ENCODE measurements at places on chromosomes 7 and 10. TPM values are rescaled to one million over a fixed set of nuclear protein-coding genes. Genes with fewer than 3 reads are reported as not detected.

RNF32 gene
- 2.3 TPM for total RNA-seq

TBATA gene
- total RNA-seq = not detected

PNLIP gene
- not detected for total RNA-seq

EIF4H gene
- total RNA-seq = 384 TPM

DENND2A gene
- not detected for total RNA-seq

ZNF365 gene
- total RNA-seq = not detected

HOXA2 gene
- not detected for total RNA-seq

GNGT1 gene
- not detected for total RNA-seq

TACC2 gene
- not detected for total RNA-seq

PRPS1L1 gene
- total RNA-seq = not detected

NUDT13 gene
- total RNA-seq = 0.91 TPM

COL13A1 gene
- total RNA-seq = not detected

EVX1 gene
- not detected for total RNA-seq

UTF1 gene
- total RNA-seq = 0.19 TPM

Data from activated CD4-positive, alpha-beta T cell treated with anti-CD3 and anti-CD28 coated beads, Interleukin-2, amount 10 ng/mL, durations not matched to agents 24 days and 14 days (primary cell).